Vagina (tissue), 2 donors: ENCODE measurements at places on chromosomes 16 and 17.
A peak's percentile ranks its signal among the peaks of the same experiment; 100 is the strongest.

DNA sequence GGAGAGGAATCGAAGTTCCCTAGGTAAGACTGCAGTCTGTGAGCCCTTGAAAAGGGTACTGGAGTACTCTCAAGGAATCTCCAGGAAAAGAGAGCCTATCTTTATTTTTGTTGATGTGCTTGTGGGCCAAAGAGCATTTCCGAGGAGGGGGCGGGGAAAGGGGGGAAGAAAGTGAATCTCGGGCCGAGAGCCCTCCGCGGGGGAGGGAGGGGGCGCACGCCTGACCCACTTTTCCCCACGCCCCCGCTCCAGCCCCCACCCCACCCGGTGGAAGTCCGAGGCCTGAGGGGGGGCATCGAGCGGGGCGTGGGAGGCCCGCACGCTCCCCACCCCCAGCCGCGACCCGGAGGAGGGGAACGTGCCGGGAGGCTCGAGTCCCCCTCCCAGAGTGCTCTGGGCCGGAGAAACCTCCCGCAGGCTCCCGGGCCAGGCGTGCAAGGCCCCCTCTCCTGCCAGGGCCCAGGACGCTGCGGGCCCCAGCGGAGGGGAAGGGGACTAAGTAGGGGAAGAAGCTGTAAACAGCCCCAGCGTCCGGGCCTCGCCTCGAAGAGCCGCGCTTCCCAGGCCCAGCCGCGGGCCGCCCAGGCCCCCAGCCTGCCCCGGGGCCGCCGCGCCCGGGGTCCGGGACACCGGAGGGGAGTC is 444 bp downstream of the HELZ start:
- H3K36me3 ChIP-seq = no peaks in the 10 kb centered on the region
- peak overlapping the region; percentile 94 for H3K27ac ChIP-seq
- H3K4me3 ChIP-seq = peak overlapping the region; percentile 88
- no peak for DNase-seq
- H3K27me3 ChIP-seq = no peaks in the 10 kb centered on the region

- H3K36me3 ChIP-seq = no peaks in the 10 kb centered on the region
- H3K4me3 ChIP-seq = no peak overlapping the region
- no peak overlapping the region for H3K27ac ChIP-seq
Observed at GRCh38 chr17:57666201-57666870, 78.8 kb downstream of the CCDC182 start.

DNA sequence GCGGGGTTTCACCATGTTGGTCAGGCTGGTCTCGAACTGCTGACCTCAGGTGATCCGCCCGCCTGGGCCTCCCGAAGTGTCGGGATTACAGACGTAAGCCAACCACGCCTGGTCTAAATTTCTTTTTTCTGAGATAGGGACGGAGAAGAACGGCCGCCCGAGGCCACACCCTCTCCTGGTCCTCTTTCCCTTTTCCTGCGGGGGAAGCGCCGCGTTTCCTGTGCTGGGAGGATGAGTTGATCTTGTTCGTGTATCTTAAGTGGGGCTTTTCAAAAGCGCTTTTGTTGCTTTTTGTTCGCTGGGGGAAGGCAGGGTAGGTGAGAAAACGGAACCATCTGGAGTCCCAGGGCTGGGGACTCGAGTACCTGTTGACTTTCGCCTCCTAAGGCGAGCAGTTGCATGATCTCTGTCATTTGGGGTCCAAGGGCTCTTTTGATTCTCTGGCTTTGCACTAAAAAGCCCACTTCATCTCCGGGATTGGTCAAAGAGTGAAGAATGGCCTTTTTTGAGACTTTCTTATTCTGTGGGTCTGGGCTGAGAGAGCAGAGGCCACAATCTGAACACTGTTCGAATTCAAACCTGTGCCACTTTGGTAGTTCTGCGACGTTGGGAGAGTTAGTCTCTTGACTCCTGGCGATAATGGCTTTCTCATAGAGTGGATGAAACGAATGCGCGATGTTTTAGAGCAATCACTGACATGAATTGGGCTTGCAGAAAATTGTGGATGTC is 1.3 kb downstream of the FUS start:
- peaks cover 40% of the 10 kb centered on the region for H3K36me3 ChIP-seq
- no peaks in the 10 kb centered on the region for H3K27me3 ChIP-seq
- DNase-seq = no peak
- H3K27ac ChIP-seq = peak overlapping the region; percentile 100
- peak overlapping the region; percentile 99 for H3K4me3 ChIP-seq
- H3K4me1 ChIP-seq = peaks cover 44% of the 10 kb centered on the region

DNA sequence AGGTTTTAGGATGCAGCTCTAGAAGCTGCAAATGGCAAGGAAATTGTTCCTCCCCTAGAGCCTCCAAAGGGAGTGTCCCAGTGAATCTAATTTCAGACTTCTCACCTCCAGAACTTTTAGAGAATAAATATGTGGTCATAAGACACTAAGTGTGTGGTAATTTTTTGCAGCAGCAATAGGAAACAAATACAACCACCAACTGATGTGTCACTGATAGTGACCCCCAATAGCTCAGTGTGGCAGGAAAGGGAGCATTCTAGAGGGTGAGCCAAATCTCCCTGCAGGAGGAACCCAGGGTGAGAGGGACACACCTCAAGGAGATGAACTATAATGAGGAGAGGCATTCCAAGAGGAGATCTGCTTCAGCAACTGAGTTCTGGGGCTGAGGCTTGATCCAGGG is 4.1 kb downstream of the CCL4L2 start:
- no peaks in the 10 kb centered on the region for H3K36me3 ChIP-seq
- no peaks in the 10 kb centered on the region for H3K27me3 ChIP-seq
- H3K4me3 ChIP-seq = no peak overlapping the region
- peak; percentile 87 for DNase-seq

DNA sequence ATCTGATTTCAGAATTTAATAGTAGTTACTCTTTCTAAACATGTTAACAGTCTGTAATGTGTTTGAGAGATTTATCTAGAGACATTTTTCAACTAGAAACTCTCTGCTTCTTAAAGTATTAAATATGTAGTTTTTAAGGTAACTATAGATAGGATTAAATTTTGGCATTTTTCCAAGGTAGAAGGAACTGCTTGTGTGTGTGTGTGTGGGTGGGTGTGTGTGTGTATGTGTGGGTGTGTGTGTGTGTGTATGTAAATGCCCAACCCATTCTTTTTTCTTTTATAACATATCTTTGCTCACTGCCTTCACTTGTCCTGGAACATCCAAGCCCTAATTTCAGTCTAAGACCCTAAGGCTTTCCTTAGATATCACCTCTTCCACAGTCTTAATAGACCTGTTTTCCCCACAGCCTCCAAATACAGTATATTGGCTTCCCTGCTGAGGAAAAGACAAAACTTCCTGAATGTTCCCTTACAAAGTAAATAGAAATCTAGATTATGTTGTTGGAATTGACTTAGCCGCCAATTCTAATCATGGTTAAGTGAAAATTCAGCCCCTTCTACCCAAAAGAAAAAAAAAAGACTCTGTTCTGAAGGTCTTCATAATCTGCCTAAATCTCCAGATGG is 33.5 kb downstream of the NUP93 start:
- H3K27ac ChIP-seq = no peak overlapping the region
- no peaks in the 10 kb centered on the region for H3K27me3 ChIP-seq
- no peaks in the 10 kb centered on the region for H3K4me1 ChIP-seq
- no peak for DNase-seq

DNA sequence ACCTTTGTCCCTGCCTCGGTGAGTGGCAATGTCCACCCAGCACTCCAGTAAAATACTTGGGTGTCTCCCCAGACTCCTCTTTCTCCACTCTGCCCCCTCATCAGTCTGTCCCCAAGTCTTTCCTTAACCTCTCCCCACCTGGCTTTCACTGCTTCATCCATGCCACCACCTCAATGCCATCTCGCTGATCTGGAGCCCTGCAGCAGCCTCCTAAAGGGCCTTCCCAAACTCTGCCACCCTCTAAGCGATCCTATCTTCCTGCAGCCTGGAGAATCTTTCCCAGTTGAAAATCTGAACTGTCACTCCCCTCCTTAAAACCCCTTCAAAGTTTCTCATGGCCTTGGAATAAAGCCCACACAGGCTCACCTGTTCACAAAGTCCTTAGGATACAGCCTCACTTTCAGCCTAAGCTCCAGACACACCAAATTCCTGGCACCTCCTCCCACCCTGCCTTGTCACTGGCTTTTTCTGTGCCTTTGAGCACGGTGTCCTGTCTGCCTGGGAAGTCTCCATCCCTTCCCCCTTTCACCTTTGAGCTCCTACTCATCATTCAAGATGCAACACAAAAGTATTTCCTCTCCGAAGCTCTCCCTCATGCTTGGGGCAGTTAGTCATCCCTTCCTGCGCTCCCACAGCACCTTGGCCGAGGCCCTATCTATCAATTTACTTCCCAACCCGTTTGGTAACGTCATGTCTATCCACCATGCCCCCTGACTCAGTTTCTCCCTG is 2.8 kb downstream of the WNK4 start:
- H3K36me3 ChIP-seq = no peaks in the 10 kb centered on the region
- DNase-seq = no peak
- H3K27ac ChIP-seq = no peak overlapping the region
- H3K27me3 ChIP-seq = peaks cover 4% of the 10 kb centered on the region

GRCh38 chr17:82053130-82053529 is 1.4 kb downstream of the GPS1 start:
- no peaks in the 10 kb centered on the region for H3K27me3 ChIP-seq
- DNase-seq = no peak
- peaks cover 39% of the 10 kb centered on the region for H3K4me1 ChIP-seq
- H3K4me3 ChIP-seq = peak overlapping the region; percentile 72

GRCh38 chr17:72534776-72535175 is 414.0 kb downstream of the SOX9 start:
- H3K27me3 ChIP-seq = no peaks in the 10 kb centered on the region
- DNase-seq = no peak
- H3K27ac ChIP-seq = no peak overlapping the region
- no peaks in the 10 kb centered on the region for H3K36me3 ChIP-seq
- H3K4me3 ChIP-seq = no peak overlapping the region

DNA sequence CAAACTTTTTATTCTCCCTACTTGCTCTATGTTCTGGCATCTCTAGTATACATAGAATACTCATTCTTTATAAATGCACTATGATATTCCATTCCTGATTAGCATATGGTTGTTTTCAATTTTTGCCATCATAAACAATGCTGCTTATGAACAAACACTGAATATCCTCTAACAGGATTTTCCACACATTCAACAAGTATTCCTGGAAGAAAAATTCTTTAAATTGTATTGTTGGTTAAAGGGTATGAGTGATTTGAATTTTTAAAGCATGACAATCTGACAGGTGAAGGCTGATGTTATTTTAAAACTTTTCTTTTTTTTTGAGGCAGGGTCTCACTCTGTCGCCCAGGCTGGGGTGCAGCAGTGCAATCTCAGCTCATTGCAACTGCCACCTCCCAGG is 11.5 kb downstream of the APPBP2 start:
- no peaks in the 10 kb centered on the region for H3K27me3 ChIP-seq
- H3K4me3 ChIP-seq = no peak overlapping the region
- H3K27ac ChIP-seq = no peak overlapping the region
- H3K4me1 ChIP-seq = peaks cover 13% of the 10 kb centered on the region
- peaks cover 13% of the 10 kb centered on the region for H3K36me3 ChIP-seq

GRCh38 chr17:82892899-82893565 is 53.2 kb upstream of the ZNF750 start:
- peaks cover 39% of the 10 kb centered on the region for H3K4me1 ChIP-seq
- peaks cover 5% of the 10 kb centered on the region for H3K36me3 ChIP-seq
- no peaks in the 10 kb centered on the region for H3K27me3 ChIP-seq
- H3K4me3 ChIP-seq = no peak overlapping the region
- DNase-seq = no peak
- H3K27ac ChIP-seq = peak overlapping the region; percentile 67

DNA sequence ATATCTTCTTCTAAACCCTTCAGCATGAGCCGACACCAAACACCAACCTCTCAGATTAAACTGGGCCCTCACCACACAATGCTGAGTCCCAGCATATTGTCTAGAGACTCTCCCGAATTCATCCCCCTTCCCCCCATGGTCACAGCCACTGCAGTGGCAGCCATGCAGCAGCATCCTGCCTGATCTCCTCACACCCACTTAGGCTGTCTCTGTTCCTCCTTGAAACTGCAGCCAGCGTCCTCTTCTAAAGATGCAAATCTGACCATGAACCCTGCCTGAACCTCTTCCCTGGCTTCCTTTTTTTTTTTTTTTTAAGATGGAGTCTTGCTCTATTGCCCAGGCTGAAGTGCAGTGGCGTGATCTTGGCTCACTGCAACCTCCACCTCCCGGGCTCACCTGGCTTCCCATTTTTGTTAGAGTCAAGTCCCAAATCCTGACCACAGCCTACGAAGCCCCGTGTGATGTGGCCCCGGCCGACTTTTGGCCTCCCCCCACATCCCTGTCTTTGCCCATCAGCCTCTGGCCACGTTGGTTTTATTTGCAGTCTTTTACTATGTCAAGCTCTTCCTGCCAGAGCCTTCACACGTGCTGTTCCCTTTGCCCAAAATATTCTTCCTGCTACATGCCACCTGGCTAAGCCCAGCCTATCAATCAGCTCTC is 2.8 kb downstream of the FA2H start:
- H3K36me3 ChIP-seq = no peaks in the 10 kb centered on the region
- no peak overlapping the region for H3K4me3 ChIP-seq
- H3K4me1 ChIP-seq = peaks cover 15% of the 10 kb centered on the region
- H3K27me3 ChIP-seq = no peaks in the 10 kb centered on the region
- no peak for DNase-seq

DNA sequence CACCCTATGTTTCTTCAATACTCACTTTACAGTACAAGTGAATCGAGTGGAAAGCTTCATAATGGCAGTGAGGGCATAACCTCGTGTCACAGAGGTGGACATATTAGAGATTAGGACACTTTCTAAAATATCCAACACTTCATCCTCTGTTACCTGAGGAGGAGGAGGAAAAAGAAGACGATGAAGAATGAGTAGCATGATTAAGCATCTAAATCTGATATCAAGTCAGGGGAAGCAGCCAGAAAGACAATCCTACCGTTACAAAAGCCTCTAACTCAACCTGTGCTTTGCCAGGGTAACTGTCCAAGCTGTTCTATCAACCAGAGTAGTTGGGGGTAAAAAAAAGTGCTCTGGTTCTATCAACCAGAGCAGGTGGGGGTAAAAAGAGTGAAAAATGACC is 23.7 kb upstream of the PHLPP2 start:
- peaks cover 69% of the 10 kb centered on the region for H3K36me3 ChIP-seq
- H3K4me1 ChIP-seq = no peaks in the 10 kb centered on the region
- no peak overlapping the region for H3K27ac ChIP-seq
- no peaks in the 10 kb centered on the region for H3K27me3 ChIP-seq

DNA sequence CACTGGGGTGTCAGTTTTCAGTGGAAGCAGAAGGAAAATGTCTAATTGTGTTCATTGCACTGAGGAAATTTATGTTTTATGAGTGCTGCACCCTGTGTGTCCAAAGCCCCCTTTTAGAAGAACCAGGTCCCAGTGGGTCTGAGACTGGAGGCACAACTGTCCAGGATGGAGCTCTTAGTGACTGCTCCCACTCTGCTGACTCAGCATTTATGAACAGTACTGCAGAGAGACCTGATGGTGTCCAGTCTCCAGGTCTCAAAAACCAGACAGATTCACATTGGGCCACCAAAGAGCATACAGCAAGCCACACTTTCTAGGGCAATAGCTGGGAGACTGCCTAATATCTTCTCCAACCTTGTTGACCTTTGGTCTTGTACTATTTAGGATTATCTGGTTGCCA is 321.9 kb downstream of the CBLN1 start:
- DNase-seq = no peak
- H3K27me3 ChIP-seq = no peaks in the 10 kb centered on the region
